HuH-7 (cell line): ENCODE measurements at places on chromosomes 12 and 14.
A peak's percentile ranks its signal among the peaks of the same experiment; 100 is the strongest.

DNA sequence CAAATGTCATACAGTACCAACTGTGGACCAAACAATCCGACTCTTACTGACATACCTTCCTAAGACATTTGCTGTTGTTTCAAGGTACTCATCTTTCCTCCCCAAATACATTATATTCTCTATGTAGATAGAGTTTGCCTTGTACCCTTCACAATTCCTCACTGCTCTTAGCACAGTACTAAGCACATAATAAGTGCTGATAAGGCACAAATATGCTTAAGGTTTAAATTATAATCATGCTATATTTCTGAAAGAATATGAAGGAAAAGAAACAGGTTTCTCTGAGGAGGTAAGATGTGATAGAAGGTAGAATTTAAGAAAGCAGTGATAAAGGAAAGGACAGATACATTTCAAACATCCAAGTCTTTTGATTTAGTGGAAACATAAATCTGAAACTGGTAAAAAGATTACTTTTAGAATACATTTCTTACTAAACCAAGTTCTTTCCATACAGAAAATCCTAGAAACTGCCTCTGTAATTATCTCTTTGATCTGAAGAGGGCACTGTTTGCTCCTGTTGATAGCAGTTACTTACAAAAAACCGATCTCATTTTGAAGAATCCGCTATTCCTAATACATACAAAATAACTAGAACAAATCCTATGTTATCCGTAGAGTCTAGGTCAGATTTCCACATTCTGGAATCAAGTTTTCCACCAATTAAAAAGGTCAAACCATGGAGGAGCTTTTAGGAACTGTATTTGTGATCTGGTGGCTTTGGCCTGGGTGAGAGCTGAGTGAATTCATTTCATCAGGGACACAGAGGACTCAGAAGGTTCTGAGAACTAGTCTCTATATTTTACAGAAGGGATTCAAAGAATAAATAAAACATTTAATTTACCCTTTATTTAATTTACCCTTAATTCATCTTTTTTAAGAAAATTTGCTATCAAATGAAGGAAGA lies 311.9 kb downstream of the DAD1 start:
- no peak for DNase-seq

DNA sequence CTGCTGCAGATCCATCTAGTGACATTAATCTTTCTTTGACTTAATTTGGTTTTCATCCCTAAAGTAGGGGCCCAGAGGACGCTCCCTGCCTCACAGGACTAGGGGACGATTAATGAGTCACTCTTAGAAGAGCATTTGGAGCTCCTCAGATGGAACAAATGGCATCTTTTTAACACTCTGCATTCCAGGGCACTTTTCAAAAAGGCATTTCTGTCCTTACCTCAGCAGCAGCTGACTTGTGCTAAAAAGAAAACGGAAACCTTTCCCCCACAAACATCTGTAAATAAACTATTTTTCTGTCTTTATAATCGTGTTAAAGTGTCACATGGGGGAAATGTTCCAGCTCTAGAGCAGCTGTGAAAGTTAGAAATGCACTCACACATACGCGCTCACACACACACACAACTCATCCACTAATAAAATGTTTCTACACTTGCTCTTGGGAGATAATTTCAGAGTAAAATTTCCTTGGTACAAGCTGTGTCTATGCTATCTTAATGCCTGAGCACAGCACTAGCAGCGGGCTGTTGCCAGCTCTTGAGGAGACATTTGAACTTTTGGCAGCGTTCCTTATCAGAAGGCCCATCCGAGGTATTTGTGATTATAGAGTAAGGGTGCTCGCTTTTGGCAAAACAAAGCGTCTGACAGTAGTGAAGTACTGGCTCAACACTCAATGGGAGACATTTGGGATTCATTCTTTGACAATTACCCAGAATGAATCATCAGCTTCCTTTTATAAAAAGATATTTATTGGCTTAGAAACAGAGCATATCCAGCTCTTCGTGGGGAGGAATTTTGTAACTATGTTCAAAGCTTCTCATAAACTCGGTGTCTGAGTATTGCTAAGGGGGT lies 141.3 kb downstream of the PLXNC1 start:
- DNase-seq: no peak

- no peak for DNase-seq
Observed at GRCh38 chr14:51674294-51675002, 22.7 kb downstream of the FRMD6 start.

DNA sequence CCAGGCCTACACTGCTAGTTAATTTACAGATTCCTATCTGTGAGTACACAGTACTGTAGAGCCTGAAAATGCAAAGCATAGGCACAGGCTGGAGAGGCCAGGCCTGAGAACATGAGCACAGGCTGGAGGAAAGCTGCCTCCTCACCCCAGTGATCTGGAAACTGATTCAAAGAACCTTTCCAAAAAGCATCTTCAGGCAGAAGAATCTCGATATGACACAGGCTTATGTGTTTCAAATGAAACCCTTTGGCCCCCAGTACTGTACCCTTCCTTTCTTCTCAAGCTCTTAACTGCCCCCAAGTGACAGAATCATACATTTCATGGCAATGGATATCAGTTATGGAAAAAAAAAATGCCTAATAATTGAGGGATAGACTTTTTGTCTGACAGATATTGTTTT lies 122.0 kb downstream of the KCNC2 start:
- peak; percentile 1 for DNase-seq

DNA sequence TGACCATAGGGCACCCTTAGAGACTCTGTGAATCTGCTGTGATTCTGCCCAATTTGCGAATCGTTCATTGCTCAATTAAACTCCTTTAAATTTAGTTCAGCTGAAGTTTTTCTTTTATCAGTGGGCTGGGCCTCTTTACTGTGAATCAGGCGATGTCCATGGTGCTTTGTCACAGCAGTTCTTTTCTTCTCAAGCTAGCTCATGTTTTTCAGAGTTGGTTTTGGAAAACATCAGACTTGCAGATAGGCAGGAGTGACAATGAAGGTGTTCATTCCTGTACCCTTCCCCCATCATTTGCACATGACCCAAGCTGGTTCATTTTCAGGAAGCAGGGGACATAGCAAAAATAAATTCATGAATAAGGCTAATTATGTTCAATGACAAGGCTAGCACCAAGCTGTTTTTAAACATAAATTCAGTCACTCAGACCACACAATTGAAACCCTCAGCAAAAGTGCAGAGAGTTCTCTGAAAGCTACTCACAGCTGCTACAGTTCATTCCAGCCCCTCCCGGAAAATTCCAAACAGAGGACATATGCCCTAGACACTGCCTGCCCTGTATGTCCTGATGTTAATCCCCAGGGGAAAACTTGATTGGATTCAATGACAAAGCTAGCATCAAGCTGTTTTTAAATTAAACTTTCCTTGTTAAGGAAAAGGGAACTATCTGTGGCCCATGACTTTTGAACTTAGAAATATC lies 383.3 kb downstream of the C12orf75 start:
- no peak for DNase-seq

GRCh38 chr14:105853907-105854599 lies 327.7 kb downstream of the TMEM121 start:
- no peak for DNase-seq

DNA sequence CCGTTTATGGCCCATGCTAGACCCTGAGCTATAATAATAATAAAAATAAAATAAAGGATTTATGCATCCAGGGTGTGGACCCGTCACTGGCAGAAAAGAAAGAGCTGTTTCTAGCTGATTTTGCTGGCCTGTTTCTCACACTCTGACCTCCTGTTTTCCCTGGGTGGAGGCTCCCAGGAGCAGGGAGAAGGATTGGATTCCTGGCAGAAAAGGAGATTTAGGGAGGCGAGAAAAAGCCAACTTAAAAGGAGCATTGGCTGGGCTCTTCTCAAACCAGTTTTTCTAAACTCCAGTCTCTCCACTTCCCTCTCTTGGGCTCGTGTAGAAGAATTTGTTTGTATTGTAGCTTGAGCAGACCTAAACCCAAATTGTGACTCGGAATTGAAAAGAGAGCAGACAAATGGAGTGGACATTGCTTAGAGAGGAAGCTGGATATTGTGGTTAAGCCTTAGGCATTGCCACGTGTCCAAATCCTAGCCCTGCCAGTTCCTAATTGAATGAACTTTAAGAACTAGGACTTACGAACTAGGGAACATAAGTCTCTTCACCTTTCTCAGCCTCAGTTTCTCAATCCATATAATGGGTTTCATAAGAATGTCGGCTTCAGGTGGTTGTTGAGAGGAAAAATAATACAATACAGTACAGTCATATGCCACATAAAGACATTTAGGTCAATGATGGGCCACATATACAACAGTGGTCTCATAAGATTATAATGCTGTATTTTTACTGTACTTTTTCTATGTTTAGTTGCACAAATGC lies 14.4 kb upstream of the TBX5 start:
- no peak for DNase-seq

DNA sequence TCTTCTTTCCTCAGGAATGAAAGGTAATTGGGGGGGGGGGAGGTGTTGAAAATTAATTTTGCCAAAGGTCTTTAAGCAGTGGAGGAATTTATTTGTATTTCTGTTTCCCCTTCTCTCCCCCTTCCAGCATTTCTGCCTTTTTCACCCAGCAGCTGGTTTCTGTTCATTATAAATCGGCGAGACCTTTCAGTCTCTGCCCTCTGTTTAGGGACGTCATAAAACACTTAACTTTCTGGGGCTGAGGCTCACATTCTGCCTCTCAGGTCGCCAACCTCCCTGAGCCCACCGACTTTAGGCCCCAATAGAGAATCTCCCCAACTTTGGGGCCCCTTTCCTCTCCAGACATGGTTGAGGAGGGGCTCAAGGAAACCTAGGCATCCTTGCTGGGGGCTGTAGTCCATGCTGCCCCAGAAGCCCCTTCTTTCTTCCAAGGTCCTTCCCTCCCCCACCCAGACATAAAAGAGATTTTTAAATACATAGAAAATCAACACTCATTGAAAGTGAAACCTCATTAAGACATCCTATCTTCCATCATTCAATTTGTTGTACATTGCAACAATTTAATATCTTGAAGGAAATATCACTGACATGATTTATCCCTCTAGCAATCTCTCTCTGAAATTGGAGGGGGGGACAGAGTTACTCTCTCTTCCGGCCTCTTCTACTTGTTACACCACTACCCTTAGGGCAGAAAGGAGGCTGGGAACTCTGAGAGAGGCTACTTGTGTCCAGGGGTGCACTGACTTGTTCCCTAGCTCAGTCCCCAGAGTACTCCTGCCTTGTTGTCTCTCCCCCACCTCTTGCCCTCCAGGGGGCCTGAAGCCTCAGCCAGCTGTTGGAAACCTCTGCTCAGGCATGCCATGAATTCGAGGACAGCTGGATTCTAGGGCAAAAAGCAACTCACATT lies 2.5 kb upstream of the HOXC6 start:
- DNase-seq: no peak

GRCh38 chr14:24207104-24207551 lies 1.6 kb downstream of the TSSK4 start:
- DNase-seq: no peak

GRCh38 chr14:105974902-105975301 lies 448.5 kb downstream of the TMEM121 start:
- DNase-seq: no peak

GRCh38 chr12:49092086-49092815 lies 2.4 kb downstream of the DHH start:
- DNase-seq: peak; percentile 89

- no peak for DNase-seq
Observed at GRCh38 chr12:113103756-113104450, 31.7 kb downstream of the RASAL1 start.

GRCh38 chr12:42021469-42021868 lies 123.2 kb downstream of the GXYLT1 start:
- no peak for DNase-seq

- no peak for DNase-seq
Observed at GRCh38 chr14:55650992-55651391, 71.0 kb downstream of the KTN1 start.

DNA sequence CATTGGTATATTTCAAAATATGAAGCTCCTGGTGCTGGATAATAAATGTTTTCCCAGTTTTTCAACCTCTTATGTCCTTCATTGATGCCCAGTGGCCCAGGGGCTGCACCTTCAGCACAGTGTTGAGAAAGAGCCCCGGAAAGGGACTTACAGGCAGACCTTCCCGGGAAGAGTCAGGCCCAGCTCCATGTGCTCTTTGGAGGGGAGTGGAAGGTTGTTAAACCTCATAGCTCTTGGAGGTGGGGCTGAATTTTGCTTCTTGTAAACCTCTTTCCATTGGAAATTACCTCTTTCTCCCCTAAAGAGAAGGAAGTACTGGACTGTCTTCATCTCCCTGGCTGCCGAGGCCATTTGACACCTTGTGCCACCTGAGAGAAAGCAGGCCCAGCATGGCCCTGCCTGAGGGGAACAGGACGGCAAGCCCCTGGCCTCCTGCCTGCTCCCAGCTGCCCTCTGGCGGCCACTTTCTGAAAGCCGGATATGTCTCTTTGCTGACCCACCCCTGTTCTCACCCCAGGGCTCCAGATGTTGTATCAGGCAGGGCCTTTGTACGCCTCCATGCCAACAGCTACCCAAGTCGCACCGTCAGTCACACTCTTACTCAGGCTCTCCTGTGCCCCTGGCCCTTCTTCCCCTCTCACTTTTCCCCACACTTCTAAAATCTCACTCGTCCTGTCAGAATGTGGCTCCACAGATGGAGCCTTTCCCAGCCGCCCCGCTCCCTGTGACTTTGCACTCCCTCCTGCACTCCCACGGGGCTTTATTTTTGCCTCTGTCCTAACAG lies 43.0 kb downstream of the EVL start:
- peak; percentile 85 for DNase-seq

GRCh38 chr12:3964439-3964838 lies 91.2 kb upstream of the PARP11 start:
- DNase-seq: peak; percentile 42

GRCh38 chr14:52307376-52307775 lies 6.7 kb upstream of the PTGER2 start:
- DNase-seq: peak; percentile 19

DNA sequence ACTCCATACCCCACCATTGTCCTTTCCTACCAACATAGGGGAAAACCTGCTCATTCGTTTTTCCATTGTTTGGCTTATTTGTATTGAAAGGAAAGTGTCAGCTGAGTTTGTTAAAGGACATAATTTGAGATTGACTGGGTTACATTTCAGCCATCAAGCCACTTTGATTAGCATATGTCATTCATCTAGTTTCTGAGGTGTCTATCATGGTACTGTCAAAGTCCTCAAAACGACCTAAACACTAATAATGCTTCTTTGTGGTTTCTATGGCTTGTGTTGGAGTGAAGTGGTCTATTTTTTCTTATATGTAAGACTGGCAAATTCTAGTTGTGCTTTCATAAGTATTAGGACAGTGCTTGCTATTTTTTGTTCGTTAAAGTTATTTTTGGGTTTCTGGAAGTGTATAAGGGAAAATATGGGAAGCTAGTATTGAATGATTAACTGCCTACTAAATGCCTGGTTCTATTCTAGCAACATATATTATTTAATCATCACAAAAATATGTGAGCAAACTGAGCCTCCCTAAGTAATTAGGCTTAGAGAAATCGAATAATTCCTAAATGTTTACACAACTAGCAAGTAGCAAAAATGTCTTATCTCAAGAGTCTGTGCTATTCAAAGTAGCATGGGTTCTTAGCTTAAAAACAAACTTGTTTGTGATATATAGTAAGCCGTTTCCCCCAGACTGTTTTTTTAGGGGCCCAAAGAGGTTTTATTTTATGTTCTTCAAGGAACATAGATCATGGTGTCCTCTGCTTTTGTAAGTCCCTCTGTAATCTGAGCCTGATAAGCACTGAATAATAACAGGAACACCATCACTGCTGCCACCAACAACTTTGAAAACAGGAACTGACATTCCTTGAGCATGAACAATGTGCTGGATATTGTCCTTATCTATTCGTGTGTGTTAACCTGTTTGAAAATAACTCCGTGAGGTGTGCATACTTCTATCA lies 67.1 kb downstream of the DERA start:
- DNase-seq: no peak
